Activated naive CD4-positive, alpha-beta T cell treated with anti-CD3 and anti-CD28 coated beads, Interleukin-2, amount 50 U/mL, for 72 hours (primary cell): ENCODE measurements at places on chromosomes 6 and 20. TPM values are rescaled to one million over a fixed set of nuclear protein-coding genes. Genes with fewer than 3 reads are reported as not detected.

Gene TNFAIP3
- 268 TPM for total RNA-seq

DNA sequence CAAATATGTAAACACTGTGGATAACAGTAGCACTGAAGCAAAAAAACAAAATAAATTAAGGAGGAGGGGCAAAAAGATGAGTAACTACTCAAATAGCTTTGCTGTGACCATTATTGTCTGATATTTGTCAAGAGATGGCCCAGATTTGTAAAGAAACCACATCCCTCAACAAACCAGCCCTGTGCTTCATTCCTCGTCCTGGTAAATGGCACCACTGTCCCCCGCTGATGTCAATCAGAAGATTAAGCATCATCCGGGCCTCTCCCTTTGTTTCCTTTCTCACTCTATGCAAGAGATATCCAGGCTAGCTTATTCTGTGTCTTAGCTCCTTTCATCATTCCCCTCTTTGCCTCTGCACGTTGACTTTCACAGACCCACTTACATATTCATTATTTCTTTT, 259.0 kb downstream of the SYNE1 start:
- no peak for DNase-seq

GRCh38 chr6:135129136-135129856, 51.8 kb upstream of the MYB start:
- no peak for DNase-seq

DNA sequence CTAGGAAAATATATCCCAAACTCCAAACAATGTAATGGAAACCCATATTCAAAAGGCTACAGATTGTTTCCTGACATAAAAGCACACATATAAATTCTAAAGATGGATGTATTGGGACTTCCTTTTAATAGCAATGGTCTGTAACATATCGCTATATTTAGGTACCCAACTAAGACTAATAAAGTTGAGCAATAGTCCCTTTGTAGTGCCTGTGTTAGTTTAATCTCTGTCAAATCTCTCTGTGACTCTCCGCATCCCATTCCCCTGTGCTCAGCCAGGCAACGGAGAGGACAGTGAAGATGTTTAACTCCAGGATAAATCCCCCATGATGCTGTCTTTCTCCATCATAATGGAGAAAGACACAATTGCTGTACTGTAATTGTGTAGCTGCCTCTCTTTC, 19.0 kb downstream of the RCAN2 start:
- DNase-seq: no peak

DNA sequence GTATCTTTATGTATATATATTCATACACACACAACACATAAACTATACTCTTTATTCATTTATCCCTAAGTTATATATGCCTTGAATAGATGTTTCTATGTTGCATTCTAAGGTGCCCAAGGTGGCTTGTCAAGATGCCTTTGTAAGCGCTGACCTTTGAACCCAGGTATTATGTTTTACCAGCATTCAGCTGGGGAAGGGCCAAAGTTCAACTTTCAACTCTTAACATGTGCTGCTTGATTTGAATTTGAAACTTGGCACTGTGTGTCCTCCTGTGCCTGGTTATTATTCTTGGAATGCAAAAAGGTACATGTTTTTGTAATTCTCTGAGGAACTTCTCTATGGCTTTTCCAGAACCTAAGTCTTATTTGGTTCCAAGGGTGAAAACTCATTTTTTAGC, 146.5 kb downstream of the EDN1 start:
- DNase-seq: no peak
